Motor neuron (in vitro differentiated cells): ENCODE measurements at places on chromosomes 4 and X. TPM values are rescaled to one million over a fixed set of nuclear protein-coding genes. Genes with fewer than 3 reads are reported as not detected.

The TLR2 gene
- total RNA-seq: 0.25 and 0.32 TPM in 2 replicates

The SPRY1 gene
- total RNA-seq: 3.0 and 3.4 TPM in 2 replicates

The CT55 gene
- not detected in 2 replicates for total RNA-seq

The ATP7A gene
- total RNA-seq: 7.2 and 10.5 TPM in 2 replicates

The DNAAF6 gene
- total RNA-seq: not detected in 2 replicates

The CXCL11 gene
- 3.6 TPM in 2 replicates for total RNA-seq

The PLP2 gene
- total RNA-seq: 2.4 and 2.8 TPM in 2 replicates

The PTCHD1 gene
- total RNA-seq: 0.25 and 0.27 TPM in 2 replicates

The LONRF3 gene
- 3.4 and 3.6 TPM in 2 replicates for total RNA-seq

The PPEF2 gene
- 0.10 TPM in 1 of 2 replicates, not detected in the other for total RNA-seq

DNA sequence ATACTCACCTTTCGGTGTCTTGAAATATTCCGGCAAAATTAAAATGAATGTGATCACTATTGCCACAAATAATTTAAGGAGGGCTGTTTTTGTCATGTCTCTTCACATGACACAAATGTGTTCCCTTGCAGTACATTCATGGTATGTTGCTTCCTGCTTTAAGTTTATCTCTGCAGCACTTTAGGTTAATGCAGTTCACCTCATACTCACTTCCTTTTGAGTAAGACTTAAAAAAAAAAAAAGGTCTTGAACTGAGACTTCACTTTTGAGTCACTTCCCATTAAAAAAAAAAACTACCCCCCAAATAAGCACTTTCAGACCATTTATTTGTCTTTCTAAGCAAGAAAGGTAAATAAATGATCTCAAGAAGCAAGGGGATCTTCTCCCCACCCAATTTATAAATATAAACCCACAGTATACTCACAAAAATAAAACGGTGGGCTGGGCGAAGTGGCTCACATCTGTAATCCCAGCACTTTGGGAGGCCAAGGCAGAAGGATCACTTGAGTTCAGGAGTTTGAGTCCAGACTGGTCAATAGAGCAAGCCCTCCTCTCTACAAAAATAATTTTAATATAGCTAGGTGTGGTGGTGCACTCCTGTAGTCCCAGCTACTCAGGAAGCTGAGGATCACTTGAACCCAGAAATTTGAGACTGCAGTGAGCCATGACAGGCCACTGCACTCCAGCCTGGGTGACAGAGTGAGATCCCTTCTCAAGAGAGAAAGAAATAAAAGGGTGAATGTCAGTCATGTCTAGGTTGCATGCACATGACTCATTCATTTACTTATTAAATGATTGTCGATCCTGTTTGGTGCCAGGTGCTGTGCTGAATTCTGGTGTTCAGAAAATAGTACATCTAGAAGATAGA is at the start of gene TMEM156:
Gene TMEM156 (minus strand): TSS at position 192 of the 868 bp plus-strand sequence. CDS start 96 bp downstream, at position 96.
- no peak for ATAC-seq

GRCh38 chrX:25020905-25021449 is 5.2 kb upstream of the ARX start:
- ATAC-seq: peak; percentile 84

DNA sequence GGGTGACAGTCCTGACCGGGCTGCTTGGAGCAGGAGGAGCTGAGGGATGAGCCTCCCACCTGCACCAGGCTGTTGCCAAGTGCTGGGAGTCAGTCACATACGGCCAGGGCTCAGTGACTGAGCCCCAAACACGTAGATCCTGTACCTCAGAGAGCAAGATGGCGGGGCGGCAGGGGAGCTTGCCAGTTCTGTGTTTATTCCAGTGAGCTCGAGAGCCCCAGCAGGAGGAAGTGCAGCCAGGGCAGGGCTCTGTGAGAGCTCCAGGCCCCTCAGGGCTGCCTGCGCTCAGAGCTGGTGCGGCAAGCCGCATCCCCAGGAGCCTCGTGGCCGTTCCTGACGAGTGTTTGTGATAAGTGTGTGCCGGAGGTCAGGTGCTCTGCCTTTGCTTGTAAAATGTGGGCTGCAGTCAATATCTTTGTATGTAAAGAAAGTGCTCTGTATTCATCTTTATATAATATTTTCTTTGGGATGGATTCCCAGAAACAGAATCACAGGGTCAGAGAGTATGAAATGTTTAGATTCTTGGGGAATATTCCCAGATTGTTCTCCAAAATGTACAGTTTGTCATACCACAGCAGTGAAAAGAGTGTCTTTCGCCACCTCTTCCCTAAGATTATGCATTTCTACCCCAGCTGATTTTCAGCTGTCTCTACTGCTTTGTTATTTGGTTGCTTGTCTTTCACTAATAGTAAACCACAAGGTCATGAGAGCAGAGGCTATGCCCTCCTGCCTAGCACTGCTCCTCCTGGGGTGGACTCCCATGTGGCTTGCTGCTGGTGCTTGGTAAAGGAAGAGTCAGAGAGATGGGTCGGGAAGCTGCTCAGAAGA is 50.3 kb downstream of the NELFA start:
- no peak for ATAC-seq

DNA sequence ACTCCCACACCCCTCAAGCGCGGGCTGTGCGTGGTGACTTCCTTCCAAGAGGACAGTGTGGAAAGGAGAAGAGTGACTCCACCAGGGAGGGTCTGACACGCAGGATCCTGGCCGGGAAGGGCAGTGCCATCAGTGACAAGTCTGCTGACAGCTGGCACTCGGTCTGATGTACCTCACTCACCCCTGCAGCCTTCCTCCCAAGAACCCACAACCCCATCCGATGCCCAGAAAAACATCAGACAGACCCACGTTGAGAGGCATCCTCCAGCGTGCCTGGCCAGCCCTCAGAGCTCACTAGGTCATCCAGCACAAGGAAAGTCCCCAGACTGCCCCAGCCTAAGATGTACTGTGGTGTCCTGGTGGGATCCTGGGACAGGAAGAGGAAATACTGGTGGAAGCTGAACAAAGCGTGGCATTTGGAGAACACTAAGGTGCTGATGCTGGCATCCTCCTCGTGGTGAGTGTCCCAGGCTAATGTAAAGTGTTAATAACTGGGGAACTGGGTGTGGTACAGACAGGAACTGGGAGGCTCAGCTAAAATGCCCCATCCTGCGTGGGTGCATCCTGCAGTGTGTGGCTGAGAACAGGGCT is 200.0 kb upstream of the PSAPL1 start:
- no peak for ATAC-seq

DNA sequence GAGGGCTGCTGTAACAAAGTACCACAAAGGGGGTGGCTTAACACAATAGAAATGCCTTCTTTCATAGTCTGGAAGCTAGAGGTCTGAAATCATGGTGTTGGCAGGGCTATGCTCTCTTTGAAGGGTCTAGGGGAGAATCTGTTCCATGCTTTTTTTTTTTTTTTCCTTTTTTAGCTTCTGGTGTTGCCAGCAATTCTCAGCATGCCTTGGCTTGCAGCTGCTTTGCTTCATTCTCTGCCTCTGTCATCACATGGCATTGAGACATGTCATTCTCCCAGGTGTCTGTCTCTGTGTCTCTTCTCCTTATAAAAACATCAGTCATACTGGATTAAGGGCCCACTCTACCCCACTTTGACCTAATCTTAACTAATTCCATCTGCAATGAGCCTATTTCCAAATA is 78.6 kb upstream of the BOD1L1 start:
- ATAC-seq: no peak

DNA sequence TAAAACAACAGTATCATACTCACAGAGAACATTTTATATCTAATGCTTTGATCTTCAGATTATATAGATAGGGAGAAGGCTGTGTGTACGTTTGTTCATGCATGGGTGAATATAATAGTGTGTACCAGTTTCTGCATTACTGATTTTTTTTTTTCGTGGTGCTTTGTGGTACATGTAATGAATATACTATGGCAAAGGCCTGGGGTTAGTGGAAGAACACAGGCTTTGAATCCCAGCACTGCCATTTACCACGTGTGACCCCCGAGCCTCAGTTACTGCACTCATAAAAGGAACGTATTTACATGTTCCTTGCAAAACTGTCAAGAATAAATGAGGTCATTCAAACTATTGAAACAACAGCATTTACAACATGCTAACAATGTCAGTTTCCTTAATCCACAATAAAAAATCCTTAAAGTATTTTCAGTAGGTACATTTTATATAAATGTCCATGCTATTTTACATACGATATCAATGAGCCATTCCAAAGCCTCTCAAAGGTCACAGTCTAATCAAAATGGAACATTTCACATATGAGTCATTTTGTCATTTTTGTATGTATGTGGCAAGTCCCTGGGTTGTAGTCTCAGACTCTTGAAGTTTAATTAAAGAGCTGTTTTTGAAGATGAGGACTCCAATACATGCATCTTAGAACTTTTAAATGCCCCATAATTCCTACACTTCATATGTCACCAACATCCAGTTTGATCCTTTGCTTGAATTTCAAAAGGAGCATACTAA is 242.8 kb downstream of the PPP3CA start:
- peak; percentile 33 for ATAC-seq

GRCh38 chr4:188032583-188032982 is 37.0 kb downstream of the ZFP42 start:
- ATAC-seq: peak; percentile 32

DNA sequence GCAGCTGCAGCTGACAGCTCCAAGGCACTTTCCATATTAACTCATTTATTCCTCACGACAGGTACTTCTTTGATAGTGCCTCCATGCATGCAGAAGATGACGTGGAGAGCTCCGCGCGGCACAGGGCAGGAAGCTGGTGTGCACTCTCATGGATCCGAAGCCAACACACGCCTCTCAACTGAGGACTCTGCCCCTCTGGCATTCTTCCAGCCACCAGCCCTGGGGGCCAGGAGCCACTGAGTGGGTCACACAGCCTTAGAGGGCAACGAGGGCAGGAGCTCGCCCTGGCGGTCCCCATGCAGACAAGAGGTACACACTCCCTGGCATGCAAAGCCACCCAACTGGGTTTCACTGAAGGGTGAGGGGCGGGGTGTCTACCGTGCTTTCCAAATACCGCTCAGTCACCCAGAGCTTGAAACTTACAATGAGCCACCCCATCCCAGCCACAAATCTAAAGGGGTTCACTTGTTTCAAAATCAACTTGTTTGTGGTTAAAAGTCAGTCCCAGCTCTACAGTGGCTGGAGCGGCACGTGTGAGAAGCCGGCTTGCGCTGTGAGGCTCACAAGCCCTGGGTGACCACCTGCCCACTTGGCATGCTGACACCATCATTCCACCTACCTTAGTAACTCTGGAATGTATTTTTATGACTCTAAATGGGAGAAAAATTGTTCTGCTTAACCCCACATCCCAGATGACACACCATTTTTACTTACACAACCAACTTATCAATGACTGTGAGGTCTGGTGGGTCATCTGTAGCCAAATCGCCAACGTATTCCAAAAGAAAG is 16.2 kb downstream of the NOP14 start:
- no peak for ATAC-seq

- peak; percentile 88 for ATAC-seq
Measured at GRCh38 chrX:38868941-38869401, 67.7 kb downstream of the MID1IP1 start.

DNA sequence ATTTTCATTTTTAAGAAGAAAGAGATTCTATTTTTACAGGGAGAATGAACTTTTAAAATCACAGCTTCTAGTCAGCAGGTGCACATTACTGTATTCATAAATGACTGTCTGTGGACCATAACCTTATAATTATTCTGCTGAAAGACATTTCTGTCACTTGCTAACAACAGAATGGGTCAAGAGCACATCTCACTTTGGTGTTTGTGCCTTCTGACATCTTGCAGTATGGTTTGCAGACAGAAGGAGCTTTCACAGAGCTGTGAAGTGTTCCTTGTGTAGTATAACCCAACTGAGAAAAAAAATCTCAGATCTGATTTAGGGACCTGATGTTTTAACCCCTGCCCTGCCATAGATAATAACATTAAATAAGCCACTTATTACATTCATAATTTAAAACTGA is 131.4 kb upstream of the CTSO start:
- ATAC-seq: no peak

DNA sequence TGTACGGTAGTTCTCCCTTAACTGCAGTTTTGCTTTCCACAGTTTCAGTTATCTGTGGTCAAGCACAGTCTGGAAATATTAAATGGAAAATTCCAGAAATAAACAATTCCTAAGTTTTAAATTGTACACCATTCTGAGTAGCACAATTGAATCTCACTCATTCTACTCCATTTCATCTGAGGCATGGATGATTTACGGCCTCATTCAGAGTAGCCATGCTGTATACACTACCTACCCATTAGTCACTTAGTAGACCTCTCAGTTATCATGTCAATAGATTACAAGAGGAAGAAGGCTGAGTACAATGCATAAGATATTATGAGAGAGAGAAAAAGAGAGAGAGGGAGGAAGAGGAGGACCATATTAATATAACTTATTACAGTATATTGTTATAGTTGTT is 77.5 kb downstream of the ENOX2 start:
- no peak for ATAC-seq
